Mesenteric fat pad (tissue), 1 donor: ENCODE measurements at places on chromosomes 5 and 9. TPM values are rescaled to one million over a fixed set of nuclear protein-coding genes. Genes with fewer than 3 reads are reported as not detected.

Gene SPATA31D4
- total RNA-seq = not detected

Gene NEURL1B
- 35.8 TPM for total RNA-seq

Gene NSG2
- 0.16 TPM for total RNA-seq

Gene ARAP3
- 24.2 TPM for total RNA-seq

Gene OTULINL
- 16.7 TPM for total RNA-seq

Gene SPAAR
- 25.3 TPM for total RNA-seq

Gene ADAMTS13
- 0.64 TPM for total RNA-seq

Gene RLN2
- not detected for total RNA-seq

DNA sequence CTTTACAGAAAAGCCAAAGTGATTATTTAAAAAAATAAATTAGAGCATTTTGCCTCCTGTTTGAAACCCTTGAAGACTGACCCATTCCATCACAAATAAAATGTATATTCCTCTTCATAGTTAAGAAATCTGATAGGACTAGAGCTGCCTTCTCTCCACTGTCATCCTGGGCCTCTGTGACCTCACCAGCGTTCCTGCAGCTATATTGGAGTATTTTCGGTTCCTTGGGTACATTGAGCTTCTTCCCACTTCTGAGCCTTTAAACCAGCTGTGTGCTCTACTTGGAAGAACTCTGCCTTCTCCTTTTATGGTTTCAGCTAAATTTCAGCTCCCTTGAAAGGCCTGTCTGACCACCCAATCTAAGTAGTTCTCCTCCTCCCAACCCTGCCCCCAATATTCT lies 99.1 kb upstream of the ABCA1 start:
- no peak for DNase-seq

- no peak for DNase-seq
Measured at GRCh38 chr5:172919525-172920446, 39.4 kb upstream of the RPL26L1 start.

DNA sequence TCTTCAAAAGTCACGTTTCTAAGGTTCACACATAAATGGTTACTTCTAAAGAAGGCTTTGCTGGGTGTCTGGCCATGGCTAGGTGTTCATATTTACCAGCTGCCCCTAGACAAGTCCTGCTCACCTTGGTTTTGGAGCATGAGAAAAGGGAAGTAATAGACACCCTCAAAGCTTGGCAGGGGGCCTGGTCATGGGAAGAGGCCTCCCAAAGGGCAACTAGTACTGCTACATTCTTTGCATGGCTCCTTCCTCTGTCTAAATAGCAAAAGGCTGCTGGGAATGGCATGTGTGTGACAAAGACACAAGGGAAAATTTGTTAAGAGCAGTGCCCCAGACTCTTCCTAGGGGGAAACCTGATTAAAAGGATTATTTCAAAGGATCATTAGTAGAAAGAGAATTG lies 93.4 kb downstream of the NRG2 start:
- no peak for DNase-seq

DNA sequence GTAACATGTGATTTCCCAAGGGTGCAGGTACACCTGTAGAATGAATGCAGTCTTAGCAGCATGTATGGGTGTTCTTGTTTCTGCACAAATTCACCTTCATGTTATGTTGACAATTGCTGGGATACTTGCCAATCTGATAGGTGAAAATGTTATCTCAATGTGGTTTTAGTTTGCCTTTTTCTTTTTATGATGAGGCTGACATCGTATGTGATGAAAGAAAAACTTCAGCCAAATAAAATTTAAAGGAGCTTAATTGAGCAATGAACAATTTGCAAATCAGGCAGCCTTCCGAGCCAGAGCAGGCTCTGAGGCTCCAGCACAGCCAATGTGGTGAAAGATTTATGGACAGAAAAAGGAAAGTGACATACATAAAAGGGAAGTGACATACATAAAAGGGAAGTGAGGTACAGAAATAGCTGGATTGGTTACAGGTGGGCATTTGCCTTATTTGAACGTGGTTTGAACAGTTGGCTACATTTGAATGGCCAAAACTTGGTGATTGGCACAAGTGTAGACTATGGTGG lies 10.5 kb downstream of the TAL2 start:
- DNase-seq = no peak

DNA sequence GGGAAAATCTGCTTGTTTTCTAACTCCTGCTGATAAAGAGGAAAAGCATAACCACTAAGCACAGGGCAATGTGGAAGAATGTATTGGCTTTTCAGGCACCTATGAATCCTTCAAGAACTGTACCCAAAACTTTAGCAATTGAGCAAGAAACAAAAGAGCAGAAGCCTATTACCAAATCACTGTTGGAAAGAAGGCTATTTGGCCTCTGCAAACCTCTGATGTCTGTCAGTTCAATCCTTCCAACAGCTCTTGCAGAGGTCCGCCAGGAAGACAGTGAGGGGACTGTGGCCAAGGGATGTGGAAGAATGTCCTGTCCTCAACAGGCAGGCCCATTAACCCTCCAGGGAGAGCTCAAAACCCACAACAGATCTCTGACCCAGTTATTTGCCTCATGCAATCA lies 328.6 kb downstream of the ENC1 start:
- DNase-seq = no peak

GRCh38 chr5:125390326-125390725 lies 643.9 kb upstream of the ZNF608 start:
- DNase-seq = no peak

DNA sequence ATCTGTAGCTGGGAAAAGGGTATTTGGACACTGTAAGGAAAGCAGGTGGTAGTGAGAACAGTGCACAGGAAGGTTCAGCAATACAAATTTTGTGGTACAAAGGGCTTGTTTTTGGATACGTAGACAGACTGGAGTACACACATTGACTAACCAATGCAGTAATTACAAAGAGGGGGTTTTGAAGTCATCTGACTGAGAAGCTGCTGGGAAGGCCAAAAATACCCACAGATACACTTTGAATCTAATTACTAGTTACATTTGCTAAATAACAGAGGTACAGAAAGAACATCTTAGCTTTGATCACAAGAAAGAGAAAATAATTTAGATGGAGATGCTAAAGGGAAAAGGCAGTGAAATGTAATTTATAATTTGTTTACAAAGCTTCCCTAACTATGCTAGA lies 45.9 kb downstream of the PKD2L2 start:
- no peak for DNase-seq

DNA sequence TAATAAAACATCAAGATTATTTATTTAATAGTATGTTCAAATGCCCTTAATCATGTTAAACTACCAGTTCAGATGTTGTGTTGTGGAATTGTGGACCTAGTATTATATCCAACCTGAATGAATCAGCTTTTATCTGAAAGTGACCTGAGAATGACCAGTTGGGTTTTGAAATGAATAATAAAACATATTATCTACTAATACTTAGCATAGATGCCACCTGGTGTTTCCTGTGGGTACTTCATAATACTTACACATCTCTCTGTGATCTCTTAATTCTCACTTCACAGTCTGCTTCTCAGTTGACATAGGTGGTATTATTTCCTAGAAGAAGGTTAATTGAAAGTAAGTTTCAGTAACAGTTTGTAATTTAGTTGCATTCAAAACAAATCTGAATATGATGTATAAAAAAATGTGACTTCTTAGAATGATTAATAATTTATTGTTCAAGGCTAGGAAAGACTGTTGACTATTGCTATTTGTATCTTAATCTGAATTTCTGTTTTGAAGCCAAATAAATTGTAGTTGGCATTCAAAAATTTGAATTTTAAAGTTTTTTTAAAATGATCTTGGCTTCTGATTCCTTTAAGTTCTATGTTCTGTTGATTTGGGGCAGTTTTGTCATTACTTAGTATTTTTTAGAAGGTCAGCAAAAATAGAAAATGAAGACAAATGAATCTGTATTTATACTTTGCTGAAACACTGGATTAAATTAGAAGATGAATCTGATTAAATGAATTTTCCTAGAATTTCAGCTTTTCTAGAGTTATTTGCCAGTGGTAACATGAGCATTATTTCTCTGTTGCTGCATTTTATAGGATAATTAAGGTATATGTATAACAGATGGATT lies 48.2 kb downstream of the KIF2A start:
- DNase-seq = no peak

- no peak for DNase-seq
Measured at GRCh38 chr5:37015795-37016666, 139.5 kb downstream of the NIPBL start.

DNA sequence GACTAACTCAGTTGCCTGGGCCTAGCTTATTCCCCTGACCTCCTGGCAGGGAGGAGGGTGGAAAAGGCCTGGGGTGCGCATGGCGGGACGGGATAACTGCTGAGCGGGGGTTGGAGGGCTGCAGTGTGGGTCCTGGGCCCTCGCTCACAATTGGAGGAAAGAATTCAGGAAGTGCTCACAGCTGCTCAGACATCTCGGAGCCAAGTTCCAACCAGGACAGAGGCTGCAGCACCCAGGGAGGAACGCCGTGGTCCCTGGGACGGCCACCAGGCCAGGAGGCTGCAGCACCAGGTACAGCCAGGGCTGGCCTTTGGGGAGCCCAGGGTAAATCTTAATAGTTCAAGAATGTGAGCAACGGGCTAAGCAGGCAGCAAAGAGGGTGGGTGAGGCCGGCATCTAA lies at the start of gene SPAAR:
Gene SPAAR, plus strand, starts transcription at position 217 of the 400 bp plus-strand sequence. CDS start 974 bp downstream, outside the sequence.
- no peak for DNase-seq

DNA sequence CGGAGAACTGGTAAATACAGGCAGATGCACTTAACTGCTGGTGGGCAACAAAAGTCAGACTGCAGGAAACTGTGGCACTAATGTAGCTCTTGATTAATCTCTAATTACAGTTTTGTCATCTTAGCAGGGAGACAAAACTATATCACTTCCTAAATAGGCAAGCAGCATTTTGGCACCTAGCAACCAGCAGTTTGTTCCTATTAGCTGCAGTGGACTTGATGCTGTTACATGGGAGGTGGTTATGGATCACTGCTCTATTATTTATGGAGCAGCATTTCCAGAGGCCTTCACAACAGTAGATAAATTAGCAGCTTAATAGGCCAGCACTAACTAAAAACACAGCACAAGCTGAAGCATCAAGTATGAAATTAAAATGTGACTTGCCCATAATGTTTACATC lies 518.3 kb upstream of the ITGA1 start:
- no peak for DNase-seq

DNA sequence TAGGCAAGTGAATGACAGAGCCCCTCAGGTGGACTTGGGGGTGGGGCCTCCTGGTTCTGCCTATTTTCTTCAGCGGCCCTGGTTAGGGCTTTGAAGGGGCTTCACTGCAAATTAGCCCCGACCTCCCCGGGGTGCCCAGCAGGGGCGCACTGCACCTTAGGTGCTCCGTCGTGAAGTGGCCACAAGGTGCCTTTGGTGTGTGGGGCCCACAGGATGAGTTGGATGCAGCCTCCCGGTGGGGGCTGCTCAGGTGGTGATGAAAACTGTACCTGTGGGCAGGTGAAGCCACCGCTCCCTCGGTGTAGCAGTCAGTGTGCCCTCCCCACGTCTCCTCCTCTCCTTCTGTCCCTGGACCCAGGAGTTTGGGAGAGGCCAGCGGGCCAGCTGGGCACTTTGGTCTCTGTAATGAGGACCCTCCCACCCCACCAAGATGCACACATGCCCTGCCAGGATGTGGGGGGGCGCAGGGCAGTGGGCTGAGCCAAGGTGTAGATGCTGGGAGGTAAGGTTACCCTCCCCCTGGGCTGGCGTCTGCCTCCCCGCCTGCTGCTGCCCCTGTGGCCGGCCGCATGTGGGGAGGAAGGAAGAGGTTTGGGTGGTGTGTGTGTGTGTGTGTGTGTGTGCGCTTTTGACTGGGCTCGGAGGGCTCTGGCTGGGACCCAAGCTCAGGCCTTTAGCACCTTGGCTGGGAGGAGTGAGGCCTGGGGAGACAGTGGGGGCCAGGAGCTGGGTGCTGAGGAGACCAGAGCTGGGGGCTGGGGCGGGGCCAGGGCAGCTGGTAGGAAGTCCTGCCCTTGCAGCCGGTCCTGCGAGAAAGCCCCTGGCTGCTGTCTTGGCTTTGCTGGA lies 55.6 kb downstream of the RXRA start:
- DNase-seq = no peak

DNA sequence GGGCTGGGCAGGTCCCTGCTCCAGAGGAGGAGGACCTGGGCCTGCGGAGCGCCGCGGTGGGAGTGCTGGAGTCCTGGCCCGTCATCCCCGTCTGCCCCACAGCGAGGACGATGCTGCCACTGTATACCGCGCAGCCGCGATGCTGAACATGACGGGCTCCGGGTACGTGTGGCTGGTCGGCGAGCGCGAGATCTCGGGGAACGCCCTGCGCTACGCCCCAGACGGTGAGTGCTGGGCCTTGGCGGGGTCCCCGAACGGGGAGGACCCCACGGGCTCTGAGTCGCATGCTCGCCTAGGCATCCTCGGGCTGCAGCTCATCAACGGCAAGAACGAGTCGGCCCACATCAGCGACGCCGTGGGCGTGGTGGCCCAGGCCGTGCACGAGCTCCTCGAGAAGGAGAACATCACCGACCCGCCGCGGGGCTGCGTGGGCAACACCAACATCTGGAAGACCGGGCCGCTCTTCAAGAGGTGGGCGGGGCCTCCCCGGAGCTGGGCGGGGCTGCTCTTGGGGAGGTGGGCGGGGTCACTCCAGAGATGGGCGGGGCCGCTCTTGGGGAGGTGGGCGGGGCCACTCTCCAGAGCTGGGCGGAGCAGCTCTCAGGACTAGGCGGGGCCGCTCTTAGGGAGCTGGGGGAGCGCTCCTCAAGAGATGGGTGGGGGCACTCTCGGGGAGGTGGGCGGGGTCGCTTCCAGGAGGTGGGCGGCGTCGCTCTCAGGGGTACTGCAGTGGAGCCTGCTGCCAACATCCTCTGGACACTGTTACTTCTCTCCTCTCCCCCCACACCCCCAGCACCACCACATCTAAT lies 13.1 kb downstream of the LRRC26 start:
- no peak for DNase-seq

GRCh38 chr9:130043654-130044623 lies 950 bp upstream of the FNBP1 start:
- no peak for DNase-seq

GRCh38 chr5:57207681-57208080 lies 33.8 kb downstream of the GPBP1 start:
- DNase-seq = no peak

- peak; percentile 53 for DNase-seq
Measured at GRCh38 chr9:137715321-137715720, 96.5 kb downstream of the EHMT1 start.

GRCh38 chr9:120974921-120975320 lies 48.3 kb upstream of the TRAF1 start:
- no peak for DNase-seq

DNA sequence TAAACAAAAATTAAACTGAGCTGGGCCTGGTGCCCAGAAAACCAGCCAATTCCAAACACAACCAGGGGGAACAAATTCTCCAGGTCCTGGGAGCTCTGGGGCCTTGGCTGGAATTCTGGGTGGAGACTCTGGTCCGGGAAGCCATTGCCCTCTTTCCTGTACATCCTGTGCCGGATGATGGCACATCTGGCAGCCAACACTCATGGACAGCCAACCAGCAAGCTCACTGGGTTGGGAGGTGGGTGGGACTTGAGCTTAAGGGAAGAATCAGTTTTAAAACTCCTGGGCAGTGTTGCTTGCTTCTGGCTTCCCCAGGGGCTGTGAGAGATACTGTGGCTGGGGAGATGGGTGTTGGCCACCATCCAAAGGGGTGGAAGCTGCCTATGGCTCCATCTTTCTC lies 56.1 kb downstream of the PCDH1 start:
- DNase-seq = no peak

GRCh38 chr9:17864951-17865350 lies 286.1 kb downstream of the SH3GL2 start:
- no peak for DNase-seq
